Retina (tissue), 1 donor: ENCODE measurements at places on chromosomes 2 and 18.

- no peak for DNase-seq
These were observed 104.9 kb upstream of the CAVIN2 start for GRCh38 chr2:191951832-191952231.

- no peak for DNase-seq
These were observed 434.2 kb downstream of the GRB14 start for GRCh38 chr2:164187121-164187520.

GRCh38 chr2:76464310-76464709, 753.6 kb upstream of the GCFC2 start:
- DNase-seq: no peak

GRCh38 chr2:159285929-159286708, at the start of gene WDSUB1:
Gene WDSUB1, minus strand, starts transcription at chr2:159286703. Its CDS starts 3,634 bp downstream, at chr2:159283069.
- DNase-seq: peak; percentile 81

- peak; percentile 52 for DNase-seq
These were observed 970 bp upstream of the KCNG2 start for GRCh38 chr18:79796531-79797405.

DNA sequence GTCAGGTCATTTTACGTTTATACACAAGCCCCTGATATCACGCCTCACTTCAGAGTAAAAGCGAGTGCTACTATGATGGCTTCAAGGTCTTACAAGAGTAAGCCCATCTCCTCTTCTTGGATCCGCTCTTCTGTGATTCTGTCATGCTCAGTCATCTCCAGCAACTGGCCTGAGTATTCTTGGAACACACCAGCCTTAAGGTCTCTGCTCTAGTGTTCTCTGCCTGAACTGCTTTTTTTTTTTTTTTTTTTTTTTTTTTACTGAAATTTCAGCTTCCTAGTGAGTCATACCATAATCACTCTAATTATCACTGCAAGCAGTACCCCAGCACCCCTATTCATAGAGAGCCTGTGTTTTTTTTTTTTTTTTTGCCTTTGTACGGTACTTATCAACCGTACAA, 1228.9 kb downstream of the CNTNAP5 start:
- DNase-seq: no peak
